ENCODE measurements at places on chromosomes 12 and 14.

DNA sequence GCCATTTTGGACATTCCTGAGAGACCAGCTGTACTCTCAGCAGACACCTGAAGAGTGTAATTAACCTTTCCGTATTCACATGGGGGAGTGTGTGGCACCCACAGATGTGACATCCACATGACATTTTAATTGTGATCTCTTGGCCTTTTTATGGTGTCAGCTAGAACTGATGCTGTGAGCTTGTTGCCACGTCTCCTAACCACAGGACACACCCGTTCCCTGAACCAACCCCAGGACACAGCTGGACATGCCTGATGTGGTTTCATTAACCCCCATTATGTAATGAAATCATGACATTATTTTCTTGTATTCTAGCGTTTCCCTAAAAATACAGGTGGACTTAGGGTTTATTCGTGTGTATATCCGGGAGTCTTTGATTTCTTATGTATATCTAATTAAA, 1036.1 kb downstream of the TMEM121 start:
- no peak for DNase-seq

DNA sequence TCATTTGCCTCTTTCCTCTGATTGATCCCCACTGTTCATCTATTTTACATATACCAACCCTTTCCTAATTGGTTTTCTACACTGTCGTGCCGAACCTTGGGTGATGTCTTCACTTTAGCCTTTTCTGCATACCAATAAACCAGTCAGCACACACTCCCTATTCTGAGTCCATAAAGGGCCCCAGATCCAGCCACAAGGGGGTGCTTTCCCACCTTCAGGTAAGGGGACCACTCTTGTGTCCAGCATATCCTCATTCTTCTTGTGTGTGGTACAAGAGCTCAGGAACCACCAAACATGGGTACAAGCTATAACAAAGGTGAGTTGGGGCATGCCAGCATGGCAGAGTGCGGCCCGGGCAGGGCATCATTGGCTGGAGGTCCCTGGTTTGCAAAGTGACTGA, 859.8 kb downstream of the FSCB start:
- no peak for DNase-seq

- DNase-seq: no peak
Observed at GRCh38 chr14:68229423-68230100, 410.0 kb downstream of the RAD51B start.

DNA sequence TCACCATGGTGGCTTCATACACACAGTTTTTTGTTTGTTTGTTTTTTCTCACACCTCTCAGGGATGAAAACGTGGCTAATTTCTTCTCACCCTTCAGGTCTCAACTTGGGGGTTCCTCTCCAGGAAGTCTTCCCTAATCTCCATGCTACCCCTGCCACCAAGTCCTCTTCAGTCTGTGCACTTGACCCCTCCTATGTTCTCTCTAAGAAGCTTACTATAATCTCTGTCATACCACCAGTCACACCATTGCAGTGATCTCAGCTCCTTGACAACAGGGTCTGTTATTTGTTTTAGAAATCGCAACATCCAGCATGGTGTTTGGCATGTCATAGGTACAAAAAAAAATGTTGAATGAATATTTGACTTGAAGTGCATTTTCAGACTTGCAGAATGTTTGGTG, 83.4 kb downstream of the PRORP start:
- no peak for DNase-seq

DNA sequence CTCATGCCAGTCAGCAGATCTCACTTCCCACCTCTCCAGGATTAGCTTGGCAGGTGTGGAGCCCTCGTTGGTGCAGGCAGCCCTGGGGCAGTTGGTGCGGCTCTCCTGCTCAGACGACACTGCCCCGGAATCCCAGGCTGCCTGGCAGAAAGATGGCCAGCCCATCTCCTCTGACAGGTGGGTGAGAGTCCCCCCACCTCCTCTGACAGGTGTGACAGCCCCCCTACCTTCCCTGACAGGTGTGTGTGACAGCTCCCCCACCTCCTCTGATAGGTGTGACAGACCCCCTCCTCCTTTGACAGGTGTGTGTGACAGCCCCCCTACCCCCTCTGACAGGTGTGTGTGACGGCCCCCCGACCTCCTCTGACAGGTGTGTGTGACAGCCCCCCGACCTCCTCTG, 26.3 kb downstream of the PAPLN start:
- DNase-seq: no peak

GRCh38 chr12:10030446-10030845, at the start of gene CLEC9A:
CLEC9A (plus strand) TSS chr12:10030682; CDS start chr12:10052688, 22,006 bp downstream.
- no peak for DNase-seq

DNA sequence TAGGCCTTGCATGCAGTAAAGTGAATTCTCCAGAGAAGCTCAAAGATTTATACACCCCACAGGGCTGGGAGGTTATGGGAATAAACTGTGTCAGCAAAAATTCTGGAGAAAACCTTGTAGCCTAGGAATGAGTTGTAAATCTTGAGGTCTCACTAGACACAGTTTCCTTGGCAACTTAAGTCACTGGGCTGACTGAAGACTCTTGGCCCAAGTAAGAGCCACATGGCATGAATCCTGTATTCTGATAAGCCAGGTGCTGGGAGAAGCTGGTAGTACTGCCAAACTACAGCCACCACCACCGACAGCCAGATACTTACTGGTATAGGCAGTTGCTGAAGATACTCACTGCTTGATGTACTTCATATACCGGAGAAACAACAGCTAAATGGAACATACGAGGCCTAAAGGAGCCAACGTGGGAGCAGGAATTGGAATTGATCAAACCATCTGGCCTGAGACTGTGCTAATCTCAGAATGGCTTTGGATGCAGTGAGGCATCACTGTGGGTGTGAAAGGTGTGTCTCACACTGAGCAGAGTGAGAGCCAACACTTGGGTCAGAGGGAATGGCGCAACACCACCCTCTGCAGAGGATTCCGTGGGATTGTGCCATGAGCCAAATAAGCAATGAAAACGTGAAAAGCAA, 102.8 kb upstream of the TMCC3 start:
- no peak for DNase-seq

DNA sequence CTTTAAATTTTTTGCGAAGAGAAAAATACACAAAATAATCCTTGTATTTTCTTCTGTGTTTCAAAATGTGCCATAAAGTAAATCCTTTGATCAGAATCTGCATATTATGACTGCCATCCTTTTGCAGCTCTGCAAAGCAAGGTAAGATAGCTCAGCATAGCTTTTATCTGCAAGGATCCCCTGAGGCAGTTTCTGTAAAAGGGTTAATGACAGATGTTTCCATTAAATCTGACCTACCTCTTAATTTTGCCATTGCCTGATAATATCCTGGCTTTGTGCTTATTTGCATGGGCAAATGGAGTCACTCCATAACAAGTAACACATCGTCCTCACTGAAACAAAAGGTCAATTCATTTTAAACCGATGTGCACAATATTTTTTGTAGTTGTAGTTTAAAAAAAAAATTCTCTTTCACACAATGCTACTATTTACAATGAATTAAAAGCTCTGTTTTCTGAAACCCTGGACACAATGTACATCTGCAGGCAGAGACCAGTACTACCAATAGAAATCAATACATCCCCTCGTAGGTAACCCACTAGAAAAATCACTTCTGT, 108.5 kb upstream of the SOX5 start:
- no peak for DNase-seq

DNA sequence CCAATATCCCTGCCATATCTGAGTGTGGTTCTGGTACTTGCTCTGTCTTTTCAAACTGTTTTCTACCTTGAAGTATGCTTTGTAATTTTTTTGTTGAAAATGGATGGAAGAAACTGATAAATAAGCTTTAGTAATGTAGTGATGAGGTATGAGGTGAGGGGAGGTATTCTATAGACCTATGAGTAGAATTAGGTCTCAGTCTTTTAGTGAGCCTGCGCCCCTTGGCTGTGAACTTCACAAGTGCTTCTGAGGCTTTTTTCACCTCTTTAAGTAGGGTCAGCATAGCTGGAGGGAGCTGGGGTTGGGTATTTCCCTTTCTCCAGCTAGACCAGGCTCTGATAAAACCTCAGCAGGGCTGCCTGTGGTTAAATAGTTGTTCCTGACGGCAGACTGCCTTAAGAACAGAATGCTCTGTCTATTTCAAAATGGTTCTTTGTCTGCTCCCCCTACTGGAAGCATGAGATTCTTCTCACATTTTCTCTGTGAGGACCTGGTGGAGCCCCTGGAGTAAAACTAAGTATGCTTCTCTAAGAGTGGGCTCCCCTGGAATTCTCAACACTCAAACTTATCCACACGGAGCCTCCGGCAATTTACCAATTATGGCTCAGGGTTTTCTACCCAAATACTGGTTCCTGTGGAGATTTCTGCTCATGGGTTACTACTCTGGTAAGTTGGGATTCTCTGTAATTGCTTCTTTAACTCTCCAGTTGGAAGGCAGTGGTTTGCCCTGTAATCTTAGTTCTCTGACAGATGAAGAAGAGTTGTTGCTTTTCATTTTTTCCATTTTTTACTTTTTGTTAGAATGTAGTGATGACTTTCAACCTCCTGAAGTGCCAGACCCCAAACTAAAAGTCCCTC, 13.1 kb downstream of the KRT5 start:
- no peak for DNase-seq

GRCh38 chr14:70811050-70811449, 1.7 kb upstream of the MAP3K9 start:
- DNase-seq: no peak

- no peak for DNase-seq
Observed at GRCh38 chr14:68843471-68844209, 50.8 kb upstream of the ZFP36L1 start.

DNA sequence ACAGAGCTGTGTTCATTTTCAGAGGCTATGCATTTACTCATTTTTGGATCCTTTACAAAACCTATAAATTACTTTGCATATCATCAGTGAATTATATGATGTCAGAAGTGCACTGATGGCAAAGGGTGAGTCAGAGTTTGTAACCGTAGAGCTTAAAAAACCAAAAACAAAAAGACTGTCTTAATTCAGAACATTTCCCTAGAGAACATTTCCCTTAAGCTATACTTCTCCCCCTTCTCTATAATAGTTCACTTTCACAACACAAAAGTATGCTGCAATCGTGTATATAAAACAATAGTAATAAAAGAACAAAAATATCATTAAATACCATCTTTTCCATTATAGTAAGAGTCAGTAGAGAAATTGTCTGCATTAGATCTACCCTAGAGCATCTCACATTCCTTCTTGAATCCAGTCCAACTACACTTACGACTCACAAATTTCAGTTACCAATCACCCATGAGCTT, 934.9 kb downstream of the LRFN5 start:
- DNase-seq: no peak

DNA sequence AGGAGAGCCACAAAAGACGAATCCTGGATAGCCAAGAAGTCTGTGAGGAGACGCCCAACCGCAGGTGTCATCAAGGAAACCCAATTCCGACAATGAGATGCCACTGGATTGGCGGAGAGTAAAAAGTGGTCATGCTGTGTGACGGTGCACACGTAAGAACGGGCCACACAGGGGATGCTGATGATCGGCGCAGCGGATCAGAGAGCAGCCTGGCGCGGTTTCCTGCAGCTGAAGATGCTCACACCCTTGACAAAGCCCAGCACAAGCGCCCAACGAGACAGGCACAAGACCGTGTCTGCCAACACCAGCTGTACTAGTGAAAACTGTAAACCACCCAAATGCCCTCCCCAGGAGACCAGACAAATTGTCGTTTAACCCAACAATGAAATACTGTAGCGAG, 55.8 kb downstream of the CCDC85C start:
- DNase-seq: no peak

- DNase-seq: no peak
Observed at GRCh38 chr12:104375775-104376174, 72.2 kb downstream of the EID3 start.

DNA sequence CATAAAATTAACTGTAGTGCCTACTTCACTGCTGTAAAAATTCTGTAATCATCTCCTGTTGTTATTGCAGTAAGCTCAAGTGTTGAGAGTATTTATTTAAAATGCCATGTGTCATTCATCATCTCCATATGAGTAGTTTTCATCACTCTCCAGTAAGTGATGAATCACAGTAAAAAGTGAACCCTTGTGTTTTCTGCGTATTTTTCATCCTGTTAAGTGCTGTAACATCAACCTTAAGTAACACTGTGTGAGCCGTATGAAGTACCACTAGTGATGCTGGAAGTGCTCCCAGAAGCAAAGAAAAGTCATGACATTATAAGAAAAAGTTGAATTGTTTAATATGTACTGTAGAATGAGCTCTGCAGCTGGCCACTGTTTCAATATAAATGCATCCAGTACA, 55.4 kb downstream of the SLCO1B3 start:
- DNase-seq: no peak
